ENCODE measurements at places on chromosomes 2 and 18.

DNA sequence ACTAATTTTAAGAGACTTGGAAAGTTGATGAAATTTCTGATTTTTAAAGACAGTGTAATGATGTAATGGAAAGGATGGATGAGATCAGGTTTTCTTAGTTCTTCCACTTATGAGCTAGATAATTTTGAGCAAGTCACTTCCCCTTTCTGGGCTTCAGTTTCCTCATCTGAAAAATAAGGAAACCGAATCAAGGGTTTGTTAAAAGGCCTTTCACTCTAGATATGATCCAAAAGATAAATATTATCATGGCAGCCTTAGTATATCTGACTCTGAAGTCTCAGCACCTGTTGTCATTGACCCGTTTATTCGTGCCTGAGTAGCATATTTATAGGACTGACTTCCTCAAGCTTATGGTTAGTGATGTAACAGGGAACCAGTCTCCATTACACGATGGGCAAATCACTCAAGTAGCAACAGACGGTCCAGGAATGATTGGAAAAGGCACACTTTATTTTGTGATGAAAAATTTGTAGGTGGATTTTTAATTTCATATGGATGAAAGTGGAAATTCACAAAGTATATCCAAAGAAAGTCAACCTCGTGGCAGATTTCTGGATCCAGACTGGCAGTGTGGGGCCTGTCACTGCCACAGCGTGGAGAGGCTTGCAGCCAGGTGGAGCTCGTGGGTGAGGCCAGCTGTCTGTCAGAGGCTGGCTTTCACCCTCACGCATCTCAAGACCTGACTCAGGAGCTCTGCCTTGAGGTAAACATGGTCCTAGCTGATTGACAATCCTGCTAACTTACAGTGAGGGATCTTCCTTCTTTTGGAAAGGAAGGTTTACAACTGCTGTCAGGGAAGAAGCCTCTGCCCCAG is 137.9 kb upstream of the CXCR4 start:
- peak; percentile 97 for DNase-seq

- DNase-seq: no peak
Observed at GRCh38 chr2:32925283-32925815, 21.4 kb upstream of the LTBP1 start.

DNA sequence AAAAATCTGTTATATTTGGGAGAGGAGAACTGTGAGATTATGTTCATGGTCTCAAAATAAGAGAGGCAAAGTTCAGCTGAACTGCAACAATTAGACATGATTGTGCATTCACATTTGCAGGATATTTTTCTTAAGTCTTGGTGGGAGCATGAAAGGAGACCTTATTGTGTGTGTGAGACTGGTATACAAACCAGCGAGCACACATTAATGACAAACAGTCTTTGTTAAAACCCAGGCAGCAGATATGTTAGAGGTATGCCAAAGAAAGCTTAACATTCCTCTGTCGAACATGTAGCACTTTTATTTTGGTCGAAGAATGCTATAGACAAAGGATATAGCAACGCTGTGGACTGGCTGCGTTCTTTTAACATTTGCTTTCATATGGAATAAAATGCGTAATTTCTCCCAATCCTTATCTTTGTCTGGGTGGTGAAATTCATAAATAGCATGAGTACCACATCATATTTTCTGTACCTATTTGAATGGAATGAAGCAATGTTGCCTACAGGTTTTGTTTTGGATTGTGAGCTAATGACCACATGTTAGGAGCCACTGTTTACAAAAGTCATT is 88.4 kb downstream of the ICOS start:
- no peak for DNase-seq

GRCh38 chr18:72056171-72056570 is 488.0 kb downstream of the CBLN2 start:
- no peak for DNase-seq

GRCh38 chr2:105929516-105929915 is 184.8 kb downstream of the NCK2 start:
- no peak for DNase-seq

GRCh38 chr2:237131749-237132533 is 46.3 kb downstream of the COPS8 start:
- no peak for DNase-seq

DNA sequence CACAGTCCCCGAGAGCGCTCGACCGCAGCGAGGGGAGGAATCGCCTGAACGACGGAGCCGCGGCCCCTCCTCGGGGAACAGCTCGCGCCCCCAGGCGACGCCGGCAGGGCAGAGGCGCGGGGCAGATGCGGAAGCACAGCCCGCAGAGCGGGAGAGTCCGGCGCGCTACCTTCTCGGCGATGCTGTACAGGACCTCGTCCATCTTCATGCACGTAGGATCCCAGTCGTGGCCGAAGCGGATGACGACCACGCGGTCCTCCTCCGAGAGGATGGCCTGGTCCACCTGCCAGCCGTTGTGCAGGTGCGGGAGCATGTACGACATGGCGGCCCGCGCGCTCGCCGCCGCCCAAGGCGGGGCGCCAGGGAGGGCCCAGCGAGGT is 302 bp downstream of the TXNL4A start:
- DNase-seq: no peak

GRCh38 chr2:21627938-21628337 is 504.2 kb downstream of the TDRD15 start:
- no peak for DNase-seq

DNA sequence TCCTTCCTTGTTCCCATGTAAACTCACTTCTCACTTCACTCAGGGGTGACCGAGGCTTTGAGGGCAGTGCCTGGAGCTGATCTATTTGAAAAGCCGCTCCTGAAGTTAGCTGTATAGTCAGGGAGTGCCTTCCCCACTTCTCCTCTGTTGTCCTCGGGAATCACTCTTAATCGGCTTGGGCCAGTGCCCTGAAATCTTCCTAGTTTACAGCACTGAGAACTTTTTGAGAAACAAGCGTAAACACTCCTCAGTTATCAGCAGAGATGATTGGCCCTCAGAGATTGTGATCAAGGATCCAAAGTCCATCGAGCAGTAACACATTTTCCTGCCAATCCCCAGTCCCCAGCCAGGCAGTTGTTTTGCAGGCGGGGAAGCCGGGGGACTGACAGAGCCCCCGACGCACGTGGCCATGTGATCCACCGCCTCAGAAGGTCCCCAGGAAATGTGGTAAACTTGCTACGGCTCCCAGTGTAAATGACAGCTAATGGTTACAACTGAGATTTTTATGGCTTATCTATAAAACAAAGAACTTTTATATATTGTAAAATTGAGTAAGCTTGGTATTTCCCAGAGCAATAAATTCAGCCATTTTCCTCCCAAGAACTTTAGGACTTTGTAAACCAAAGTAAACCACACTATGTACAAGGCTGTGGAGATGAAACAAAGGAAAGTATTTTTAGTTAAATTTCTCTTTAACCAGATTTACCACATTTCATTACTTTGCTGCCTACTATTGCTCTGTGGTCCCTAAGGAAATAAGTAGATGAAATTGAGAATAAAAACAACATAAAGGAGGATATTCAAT is 53.5 kb downstream of the C18orf63 start:
- DNase-seq: no peak

DNA sequence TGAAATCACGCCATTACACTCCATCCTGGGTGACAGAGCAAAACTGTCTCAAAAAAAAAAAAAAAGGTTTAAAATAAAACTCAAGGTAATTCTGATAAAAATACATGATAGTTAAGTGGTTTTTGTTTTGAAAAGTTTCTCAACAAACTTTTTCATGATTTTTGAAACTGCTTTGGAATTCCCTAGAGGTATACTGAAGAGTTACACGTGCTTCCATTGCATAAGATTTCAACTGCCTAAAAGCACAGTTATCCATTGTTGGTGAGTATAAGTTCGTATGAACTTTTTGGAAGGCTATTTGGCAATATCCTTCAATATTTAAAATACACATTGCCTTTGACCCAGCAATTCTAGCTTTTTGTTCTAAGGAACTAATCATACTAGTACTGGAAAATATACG is 74.9 kb downstream of the USP34 start:
- no peak for DNase-seq

- no peak for DNase-seq
Observed at GRCh38 chr2:192016265-192016664, 169.4 kb upstream of the CAVIN2 start.

- DNase-seq: no peak
Observed at GRCh38 chr2:9110346-9110884, 96.2 kb upstream of the ASAP2 start.

DNA sequence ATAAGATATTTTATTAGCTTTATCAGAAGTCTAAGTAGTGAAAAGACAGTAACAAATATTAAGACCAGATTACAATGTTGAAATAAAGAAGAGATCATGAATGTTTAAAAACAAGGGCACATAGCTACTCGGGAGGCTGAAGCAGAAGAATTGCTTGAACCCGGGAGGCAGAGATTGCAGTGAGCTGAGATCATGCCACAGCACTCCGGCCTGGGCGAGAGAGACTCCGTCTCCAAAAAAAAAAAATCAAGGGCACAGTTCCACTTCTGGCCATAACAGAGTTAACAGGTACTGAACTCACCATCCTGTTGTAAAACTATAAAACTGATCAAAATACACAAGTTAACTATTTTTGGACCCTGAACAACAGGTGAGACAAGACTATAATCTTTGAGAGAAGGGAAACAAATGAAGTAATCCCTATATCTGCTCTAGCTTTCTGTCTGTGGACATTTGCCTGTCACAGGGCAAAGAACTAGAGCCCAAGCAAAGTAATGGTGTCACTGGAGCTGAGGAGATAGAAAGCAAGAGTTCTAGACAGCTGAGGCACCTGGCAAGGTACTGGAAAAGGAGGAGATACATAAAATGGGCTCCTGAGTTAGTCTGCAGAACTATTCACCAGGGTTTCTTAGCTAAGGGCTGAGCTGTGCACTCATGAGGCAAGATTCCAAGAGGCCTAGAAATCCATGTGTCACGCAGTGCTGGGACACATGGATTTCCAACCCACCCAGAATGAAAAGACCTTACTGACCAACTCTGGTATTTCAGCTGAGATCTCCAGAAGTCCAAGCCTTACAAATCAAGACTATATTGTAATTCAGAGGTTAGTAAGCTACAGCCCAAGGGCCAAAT is 15.2 kb downstream of the MMADHC start:
- no peak for DNase-seq

DNA sequence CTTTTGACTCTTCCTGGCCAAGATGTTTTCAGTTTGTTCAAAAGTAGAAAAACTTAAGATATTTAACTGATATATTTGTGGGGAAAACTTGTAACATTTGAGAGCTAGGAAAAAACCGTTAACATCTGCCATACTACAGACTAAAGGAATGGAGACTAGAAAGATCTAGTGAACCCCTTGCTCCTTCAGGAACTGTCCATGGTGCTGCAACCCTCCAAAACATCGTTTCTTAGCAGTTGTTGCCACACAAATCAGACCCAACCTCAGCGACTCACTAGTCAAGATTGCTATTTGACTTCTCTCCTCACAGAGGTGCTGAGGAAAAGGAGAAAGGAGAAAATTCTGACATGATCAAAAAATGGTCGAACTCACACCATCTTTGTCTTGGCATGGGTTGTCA is 393.8 kb upstream of the LYPD1 start:
- no peak for DNase-seq

GRCh38 chr2:45750484-45750883 is 99.0 kb downstream of the PRKCE start:
- DNase-seq: no peak

GRCh38 chr2:181036445-181036844 is 56.0 kb downstream of the UBE2E3 start:
- DNase-seq: no peak

- DNase-seq: no peak
Observed at GRCh38 chr2:57407772-57408201, 638.8 kb upstream of the VRK2 start.

DNA sequence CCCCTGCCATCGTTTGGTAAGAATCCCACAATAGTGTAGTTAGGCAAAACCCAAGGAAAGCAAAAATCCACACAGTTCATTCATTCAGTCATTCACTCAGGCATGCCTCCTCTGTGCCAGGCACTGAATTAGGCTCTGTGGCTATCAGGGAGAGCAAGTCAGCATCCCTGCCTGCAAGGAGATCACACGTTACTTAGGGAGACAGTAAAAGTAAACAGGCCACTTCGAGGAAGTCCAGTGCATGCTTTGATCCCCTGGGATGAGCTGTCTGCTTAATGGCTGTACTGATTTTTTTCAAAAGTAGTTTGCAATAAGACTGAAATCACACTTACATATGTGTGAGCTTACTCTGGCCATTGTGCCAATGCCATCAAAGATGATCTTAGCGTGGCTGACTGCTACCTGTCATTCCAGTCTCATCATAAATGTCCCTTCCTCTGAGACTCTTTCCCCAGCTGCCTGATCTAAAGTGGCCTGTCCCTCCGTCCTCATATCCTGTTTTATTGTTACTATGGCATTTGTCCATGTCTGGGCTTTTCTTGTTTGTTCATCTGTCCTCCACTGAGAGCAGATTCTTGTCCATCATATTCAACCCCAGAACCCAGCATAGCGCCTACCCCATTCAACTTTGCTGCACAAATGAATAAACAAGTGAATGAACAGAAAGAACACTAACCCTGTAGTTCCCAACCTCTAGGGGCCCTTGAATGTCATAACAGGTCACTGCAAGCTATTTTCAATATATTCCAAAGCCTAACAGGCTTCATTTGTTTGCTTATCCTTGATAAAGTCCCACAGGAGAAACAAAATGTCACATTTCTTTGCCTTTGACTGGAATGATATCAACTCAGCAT is 84.1 kb downstream of the GALNT14 start:
- no peak for DNase-seq

Measured in SIG-M5 (cell line).